ENCODE measurements at places on chromosomes 13 and 19.

DNA sequence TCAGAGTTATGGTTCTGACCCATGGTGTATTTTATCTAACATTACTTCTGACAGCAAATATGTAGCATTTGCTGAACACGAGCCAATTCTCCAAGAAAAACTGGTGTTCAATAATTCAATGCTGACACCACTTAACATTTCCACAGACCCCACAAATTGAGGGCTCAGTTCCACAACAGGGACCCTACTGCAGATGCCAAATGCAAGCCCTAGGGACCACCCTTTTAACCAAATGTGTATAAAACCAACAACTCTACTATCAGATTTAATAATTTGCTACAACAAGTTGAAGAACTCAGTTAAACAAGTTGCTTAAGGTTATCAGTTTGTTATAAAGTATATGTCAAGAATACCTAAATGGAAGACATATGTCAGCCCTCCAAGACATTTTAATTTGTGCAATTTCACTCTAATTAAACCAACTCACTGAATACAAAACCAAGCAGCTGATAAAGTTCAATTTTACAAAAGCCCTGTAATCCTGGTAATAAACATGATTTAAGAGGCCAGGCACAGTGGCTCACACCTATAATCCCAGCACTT, 6.7 kb downstream of the ZNF44 start:
- DNase-seq: no peak

- DNase-seq: no peak
Measured at GRCh38 chr13:47110833-47111240, 214.0 kb upstream of the HTR2A start.

GRCh38 chr19:29873024-29873800, 61.4 kb downstream of the CCNE1 start:
- DNase-seq: peak; percentile 59

DNA sequence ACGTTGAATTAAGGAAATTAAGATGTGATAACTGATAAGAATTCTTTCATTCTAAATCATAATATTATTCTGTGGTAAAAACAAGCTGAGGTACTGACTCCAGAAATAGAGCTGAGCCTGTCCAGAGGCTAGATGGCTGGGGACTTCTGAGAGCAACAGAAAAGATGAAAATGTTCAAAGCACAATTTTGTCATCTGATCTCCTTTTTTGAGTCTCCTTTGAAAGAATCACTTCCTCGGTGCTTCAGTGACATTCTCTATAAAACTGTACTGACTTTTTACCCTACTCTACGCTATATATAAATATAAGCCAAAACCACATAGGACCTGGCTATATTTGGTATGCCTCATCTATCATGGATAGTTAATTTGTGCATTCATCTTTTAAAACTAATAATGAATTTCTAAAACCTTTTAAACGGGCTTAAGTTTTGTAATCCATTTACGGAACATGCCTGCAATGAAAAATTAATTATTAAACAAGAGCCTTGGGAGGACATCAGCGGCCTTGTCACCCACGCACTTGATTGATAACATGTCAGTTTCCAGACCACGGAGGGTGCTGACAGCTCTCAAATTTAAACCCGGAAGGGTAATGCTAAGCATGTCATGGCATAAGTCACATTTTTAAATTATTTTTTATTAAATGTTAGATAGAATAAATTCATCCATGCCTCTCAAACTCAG, 235.5 kb downstream of the PCDH9 start:
- DNase-seq: no peak

DNA sequence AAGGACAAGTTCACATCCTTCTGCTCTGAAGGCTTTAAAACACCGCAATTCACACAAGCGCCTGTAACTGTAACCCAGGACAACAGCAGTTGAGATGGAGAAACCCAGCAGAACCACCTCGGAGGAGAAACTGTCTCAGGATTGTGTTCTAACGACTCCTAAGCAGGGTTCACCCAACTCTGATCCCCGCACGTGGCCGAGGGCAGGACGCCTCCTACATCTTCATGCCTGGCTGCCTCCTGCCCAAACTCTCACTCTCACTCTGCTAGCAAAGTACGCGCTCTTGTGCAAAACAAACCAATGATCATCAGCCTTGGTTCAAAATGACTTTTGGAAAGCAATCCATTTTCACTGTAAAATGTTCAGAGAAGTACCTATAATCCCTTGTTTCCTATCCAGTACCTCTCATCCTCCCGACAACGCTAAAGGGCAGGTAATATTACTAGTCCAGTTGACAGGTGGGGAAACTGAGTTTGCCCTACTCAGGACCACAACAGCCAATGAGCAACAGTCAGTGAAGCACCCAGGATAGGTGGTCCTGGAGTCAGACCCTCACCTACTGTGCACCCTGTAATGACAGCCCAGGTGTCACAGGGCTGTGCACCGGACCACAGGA, 25.6 kb downstream of the EPS15L1 start:
- peak; percentile 81 for DNase-seq

- no peak for DNase-seq
Measured at GRCh38 chr13:67069117-67069767, 160.9 kb downstream of the PCDH9 start.

- DNase-seq: no peak
Measured at GRCh38 chr19:49272204-49272603, 52.8 kb downstream of the SLC6A16 start.

- no peak for DNase-seq
Measured at GRCh38 chr13:46140044-46140443, 35.2 kb upstream of the CPB2 start.

- no peak for DNase-seq
Measured at GRCh38 chr13:77896536-77896935, 22.1 kb downstream of the EDNRB start.

DNA sequence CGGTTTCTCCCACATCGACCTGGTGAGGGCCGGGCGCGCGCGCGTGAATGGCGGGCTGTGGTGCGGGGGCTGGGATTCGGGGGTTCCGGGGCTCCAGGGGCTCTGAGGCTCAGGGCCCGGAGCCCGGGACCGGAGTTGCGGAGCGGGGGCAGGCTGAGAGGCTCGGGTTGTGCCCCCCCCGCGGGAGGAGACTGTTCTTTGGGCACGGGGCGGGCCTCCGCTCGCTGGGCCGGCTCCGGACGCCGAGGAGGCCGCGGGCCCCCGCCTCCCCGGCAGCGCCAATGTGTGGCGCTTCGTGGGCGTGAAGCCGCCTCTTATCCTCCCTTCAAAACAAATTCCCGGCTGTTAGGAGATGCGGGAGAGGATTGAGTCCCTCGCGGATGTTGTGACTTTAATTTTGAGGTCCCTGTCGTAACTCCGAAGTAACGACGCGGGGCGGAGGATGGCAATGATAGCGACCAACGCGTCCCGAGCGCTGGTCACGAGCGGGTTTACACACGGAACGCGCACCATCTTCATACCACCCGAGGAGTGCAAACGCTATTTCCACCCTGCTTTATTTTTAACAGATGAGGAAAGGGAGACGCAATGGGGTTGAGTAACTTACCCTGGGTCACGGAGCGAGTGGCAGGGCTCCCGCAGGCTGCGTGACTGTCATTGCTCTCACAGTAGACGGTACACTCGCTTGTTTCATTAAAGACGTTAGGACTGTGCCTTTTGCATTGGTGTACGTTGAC, 536 bp downstream of the UBA2 start:
- DNase-seq: peak; percentile 49

GRCh38 chr13:79289571-79289970, 116.5 kb downstream of the RBM26 start:
- DNase-seq: no peak

- DNase-seq: peak; percentile 95
Measured at GRCh38 chr13:102846261-102847015, 606 bp downstream of the ERCC5 start.

DNA sequence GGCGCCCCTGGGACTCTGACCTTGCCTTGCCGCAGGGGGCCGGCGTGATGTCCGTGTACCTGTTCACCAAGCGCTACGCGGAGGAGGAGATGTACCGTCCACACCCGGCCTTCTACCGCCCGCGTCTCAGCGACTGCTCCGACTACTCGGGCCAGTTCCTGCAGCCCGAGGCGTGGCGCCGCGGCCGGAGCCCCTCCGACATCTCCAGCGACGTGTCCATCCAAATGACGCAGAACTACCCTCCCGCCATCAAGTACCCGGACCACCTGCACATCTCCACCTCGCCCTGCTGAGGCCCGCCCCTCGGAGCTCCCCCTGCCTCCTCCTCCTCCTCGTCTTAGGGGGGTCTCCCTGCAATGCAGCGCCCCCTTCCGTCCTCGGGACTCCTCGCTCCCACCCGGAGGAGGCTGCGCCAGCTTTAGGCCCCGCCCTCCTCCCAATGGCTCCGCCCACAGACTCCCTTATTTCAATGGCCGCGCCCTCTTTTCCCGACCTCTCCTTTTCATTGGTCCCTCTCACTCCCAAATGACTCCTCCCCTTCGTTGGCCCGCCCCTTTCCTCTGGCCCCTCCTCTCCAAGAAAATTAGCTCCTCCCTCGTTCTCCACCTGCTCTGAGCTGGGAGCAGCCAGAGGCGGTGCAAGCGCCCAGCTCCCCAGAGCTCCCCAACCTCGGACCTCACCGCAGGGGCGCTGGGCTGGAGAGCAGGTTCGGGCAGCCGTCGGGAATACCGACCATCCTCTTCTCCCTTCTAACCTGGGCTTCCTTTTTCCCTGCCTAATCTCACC, 20.5 kb upstream of the CACNG8 start:
- peak; percentile 62 for DNase-seq

DNA sequence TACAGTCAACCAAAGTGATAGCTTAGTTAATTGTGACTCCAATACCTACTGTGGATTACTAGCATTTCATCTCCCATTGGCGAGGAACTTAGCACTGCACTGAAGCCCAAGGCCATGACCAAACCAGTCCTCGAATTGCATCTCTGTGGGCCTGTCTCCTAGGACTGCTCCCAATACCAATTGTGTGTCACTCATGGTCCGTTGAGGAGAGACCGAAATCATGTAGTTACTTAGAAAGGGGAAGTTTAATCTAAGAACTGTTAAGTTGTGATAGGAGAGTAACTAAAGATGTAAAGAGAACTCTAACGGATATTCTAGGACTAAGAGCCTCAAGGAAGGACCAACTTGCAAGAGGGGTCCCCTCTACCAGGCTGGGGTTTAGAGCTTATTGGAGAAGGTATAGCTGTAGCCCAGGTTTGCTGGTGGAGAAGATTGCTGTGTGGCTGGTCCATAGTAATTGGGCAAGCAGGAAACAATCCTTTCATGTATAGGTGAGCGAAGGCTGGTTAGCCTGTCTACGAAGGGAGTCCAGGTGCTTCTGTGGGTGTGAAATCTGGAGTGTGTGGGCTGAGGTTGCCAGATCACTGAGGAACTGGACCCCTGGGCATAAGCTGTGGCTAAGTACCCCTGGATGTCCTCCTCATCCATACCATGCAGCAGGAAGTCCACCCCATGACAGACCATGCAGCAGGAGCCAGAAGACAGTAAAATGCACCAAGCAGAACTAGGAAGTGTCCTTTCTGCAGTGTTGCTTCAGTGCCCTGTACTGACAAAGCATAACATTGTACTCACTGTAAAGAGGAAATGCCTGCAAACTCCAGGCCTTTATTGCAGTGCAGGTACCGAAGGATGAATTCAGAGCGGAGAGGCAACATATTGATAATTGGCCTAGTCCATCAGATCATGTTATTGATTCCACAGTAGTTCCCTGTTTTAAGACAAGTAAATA, 30.8 kb downstream of the DNAJC3 start:
- DNase-seq: no peak

- DNase-seq: peak; percentile 85
Measured at GRCh38 chr19:3857449-3858003, 11.3 kb downstream of the ZFR2 start.

DNA sequence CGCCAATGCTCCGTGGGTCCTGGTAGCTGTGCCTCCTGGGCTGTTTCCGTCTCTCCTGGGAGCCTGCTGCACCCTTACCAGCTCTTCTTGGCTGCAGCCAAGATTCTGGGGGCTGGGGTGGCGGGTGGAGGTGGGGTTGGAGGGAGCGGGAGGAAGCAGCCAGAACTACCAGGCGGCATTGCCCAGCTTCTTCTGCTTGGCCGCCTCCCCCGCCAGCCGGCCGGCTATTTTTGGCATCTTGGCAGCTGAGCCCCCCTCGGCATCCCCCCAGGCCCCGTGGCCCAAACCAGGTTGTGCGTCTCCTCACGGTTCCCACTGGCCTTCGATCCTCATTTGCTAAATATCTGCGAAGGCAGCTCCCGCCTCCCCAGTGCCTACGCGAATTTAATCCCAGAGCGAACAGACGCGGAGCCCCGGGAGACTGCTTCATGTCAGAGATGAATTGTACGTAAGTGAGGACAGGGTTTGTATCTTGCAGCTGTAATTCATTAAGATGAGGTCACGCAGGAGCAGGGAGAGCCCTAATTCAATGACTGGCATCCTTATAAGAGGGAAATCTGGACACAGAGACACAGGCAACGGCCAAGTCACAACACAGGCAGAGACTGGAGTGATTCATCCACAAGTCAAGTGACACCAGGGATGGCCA, 12.8 kb upstream of the PEAK3 start:
- no peak for DNase-seq

GRCh38 chr13:96662036-96662435, 332.2 kb downstream of the OXGR1 start:
- no peak for DNase-seq

DNA sequence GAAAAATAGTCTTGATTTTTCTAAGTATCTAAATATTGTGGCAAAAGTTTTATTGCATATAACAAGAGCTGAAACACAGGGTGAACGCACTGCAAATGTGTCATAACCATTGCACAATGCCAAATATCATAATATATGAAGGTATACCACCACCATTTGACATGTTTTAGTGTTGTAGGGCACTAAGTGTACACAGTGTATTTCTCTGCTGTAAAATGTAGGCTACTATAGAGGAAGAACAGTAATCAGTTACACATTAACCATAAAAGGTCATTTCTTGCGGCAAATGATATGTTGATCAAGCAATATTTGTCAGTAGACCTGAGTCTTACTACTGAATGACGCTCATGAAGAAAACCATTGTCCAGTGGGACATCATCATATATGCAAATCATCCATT, 18.3 kb upstream of the KLF5 start:
- DNase-seq: no peak

DNA sequence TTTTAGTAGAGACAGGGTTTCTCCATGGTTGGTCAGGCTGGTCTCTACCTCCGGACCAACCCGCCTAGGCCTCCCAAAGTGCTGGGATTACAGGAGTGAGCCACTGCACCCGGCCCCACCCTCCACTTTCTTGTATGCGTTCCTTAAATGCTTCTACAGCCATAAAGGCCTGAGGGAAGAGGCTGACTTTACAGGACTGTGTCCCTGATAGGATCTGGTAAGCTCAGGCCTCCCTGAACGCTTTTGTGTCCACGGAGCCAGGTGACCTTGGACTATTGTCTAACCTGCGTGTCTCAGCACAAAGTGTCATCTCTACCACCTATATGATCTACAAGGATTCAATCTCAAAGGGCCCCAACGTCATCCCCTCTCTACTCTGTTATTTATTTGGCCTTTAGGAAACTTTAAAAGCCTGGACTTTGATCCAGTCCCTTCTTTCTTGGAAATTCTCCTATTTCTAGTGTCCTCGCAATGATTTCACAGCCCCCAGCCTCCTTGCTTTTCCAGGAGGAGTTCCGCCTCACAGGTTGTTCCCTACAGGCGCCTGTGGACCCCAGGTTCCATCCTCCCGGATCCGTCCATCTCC, 701 bp downstream of the ZNF552 start:
- DNase-seq: no peak

DNA sequence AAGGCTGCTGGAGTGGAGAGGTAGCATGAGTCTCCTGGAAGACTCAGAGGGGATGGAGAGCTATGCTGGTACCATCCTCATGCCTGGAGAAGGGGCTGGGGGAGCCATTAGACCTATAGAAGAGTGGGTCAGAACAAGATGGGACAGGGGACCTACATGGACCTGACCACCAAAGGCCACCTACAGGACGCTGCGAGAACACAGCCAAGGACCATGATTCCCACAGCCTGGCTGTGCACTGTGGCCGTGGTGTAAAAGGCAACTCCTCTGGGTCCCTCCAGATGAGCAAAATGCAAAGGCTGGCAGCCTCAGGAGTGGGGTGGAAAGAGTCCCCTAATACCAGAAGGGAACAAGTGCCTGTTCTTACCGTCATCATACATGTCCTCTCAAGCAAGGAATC, 216.2 kb downstream of the SLC7A1 start:
- no peak for DNase-seq
